Testis (tissue), 5 donors: ENCODE measurements at places on chromosomes 12 and 14. TPM values are rescaled to one million over a fixed set of nuclear protein-coding genes. Genes with fewer than 3 reads are reported as not detected.

KRT77 gene
- total RNA-seq: 0.74 TPM

LHX5 gene
- total RNA-seq: 0.12 TPM

INHBC gene
- 1.8 TPM for total RNA-seq

MGP gene
- total RNA-seq: 56.7 TPM

DNA sequence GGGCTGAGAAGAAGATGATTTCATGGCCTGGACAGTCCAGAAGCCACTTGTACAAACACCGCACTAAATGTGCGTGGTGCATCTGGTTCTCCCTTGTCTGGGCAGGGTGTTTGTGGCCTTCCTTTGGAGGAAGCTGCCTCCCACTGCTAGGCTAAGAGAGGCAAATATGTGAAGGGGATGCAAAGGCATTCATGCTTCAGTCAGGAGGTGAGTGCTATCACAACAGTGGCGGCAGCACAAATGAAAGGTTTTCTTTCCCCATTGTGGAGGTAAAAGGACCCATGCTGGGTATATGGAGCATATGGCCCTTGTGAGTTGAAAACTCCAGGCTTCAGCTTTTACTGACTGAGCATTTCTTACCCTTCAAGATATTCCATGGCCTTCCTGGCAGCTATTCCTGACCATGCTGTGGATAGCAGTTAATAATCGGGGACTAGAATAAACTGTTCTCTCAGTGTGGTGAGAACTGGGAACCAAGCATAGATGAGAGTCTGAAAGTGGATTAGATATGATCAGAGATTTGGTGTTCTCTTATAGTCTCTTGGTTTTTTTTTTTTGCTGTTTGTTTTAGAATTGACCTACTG, 69.9 kb downstream of the MYRFL start:
- no peak for DNase-seq

DNA sequence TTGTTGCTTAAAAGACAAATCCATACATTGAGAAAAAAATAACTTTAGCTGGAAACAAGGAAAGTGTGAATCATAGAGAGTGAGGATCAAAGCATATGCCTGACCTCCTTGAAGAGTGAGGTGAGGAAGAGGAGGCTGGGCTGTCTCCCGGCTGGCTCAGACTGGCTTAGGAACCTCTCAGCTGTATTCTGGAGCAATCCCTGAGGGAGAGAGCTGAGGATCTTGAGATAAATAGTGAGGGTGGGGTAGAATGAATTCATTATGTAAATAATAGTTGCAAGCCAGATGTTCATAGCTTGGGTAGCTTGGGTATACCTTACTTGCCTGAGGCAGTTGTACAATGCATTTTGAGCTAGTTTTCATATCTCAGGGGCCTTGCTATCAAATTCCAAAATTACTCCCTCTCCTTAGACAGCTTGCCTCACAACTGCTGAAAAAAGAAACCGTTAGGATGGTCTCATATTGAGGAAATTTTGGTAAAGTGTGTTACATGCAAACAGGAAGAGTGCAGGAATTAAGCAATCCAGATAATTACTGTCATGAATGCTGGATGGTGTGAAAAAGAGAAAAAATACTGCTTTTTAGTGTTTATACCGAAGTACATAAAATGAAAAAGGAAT, 30.5 kb upstream of the SLC15A5 start:
- no peak for DNase-seq

DNA sequence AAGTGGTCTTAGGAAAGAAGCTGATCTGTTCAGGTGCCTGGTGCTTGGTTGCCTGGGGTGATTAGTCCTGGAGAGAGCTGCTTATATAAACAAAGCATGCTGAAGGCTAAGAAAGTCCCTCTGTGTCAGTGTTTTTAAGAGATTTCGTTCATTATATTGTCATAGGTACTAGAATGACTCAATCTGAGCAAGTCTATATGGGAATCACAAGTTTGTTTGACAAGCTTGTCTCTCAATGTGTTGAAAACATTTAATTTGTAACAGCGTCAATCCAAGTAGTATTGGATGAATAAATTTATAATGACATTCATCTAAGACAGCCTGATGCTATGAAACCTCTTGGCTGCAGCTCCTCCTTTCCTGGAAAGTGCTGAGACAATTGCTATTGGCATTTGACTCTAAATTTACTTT, 256.3 kb downstream of the TMTC2 start:
- no peak for DNase-seq

DNA sequence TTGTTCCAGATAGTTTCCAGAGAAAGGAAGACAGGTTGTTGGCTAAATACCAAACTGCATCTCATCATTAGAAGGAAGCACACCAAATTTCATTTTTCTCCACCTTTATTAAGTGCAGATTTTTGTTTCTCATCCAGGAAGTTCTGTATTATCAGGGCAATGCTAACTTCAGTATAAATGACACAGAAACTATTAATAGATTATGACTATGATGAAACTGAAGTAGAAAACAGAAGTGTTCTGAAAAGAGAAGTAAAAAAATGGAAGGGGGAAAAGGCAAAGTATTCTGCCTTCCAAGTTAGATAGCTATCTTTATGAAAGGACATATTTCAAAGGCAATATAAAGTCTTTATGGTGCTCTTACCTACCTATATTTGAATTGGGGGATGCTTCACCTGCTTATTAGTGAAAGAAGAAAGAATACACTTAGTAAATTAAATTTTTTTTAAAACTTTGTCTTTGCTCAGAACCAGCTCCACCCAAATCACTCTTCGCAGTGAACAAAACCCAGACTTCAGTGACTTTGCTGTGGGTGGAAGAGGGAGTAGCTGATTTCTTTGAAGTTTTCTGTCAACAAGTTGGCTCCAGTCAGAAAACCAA, 223.9 kb downstream of the PTPRO start:
- no peak for DNase-seq

GRCh38 chr12:108799401-108800243, 57.8 kb downstream of the SSH1 start:
- DNase-seq: no peak

- no peak for DNase-seq
These were observed 129.7 kb upstream of the CCND2 start for GRCh38 chr12:4143896-4144295.

- DNase-seq: no peak
These were observed 6.0 kb downstream of the HDAC7 start for GRCh38 chr12:47813511-47814196.

DNA sequence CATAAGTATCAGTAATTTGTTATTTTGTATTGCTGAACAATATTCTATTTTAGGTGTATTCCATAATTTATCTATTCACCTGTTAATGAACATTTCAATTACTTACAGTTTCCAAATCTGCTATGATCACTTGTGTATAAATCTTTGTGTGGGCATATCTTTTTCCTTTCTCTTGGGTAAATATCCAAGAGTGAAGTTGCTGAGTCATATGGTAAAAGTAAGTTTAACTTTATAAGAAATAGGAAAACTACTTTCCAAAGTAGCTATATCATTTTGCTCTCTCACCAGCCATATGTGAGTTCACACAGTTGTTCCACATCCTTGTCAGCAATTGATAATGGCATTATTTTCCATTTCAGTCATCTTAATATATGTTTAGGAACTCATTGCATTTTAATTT, 66.6 kb upstream of the KITLG start:
- DNase-seq: no peak

GRCh38 chr12:67989184-67989920, at the start of gene IFNG-AS1:
Gene IFNG-AS1, plus strand, starts transcription at chr12:67989447.
- no peak for DNase-seq

- DNase-seq: no peak
These were observed 376.0 kb downstream of the LRIG3 start for GRCh38 chr12:58544281-58544680.

GRCh38 chr14:23492618-23493272, 23.2 kb downstream of the NGDN start:
- no peak for DNase-seq
